ENCODE measurements at places on chromosomes 2 and 18.

DNA sequence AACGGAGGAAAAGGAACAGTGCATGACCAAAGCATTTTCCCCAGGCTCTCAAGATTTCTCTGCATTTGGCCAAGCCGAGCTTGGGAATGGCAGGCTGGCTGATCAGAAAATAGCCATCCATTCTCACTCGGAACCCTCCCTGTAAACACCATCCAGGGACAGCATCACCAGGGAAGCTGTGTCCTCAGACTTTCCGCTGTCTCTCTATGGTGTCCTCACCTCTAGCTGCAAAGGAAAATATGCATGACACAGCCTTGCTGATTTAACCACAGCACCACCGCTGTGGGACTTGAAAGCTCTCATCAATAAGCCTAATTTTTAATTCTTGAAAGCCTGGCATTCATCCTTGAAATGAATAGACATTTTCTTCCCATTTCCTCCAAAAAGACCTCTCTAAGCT lies 311.7 kb downstream of the EIPR1 start:
- DNase-seq, result no peak

GRCh38 chr2:207184768-207185167 lies 19.0 kb upstream of the KLF7 start:
- no peak for DNase-seq

- DNase-seq, result no peak
These were observed 237.7 kb downstream of the IRS1 start for GRCh38 chr2:226561962-226562361.

DNA sequence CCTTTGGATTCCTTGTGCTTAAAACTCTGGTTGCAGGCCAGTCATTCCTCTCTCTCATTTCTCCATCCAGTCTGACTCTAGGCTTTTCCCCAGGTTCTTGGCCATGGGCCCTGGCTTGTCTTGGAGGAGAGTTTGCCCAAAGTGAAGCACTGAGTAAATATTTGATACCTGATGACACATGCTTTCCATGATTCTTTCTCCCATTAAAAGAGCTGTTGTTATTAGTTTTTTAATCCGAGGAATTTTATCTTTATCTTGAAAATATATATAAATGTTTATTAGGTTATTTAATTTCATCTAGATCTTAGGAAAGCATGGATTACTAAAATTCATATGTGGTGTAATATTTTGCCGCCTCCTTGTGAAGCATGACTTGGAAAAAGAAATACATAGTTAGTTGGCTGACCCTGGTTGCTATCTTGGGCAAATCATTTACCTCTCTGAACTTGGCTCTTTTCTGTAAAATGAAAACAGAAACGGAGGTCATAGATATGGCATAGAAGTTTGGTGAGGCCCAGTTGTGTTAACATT lies 650.1 kb downstream of the SLC4A3 start:
- no peak for DNase-seq

DNA sequence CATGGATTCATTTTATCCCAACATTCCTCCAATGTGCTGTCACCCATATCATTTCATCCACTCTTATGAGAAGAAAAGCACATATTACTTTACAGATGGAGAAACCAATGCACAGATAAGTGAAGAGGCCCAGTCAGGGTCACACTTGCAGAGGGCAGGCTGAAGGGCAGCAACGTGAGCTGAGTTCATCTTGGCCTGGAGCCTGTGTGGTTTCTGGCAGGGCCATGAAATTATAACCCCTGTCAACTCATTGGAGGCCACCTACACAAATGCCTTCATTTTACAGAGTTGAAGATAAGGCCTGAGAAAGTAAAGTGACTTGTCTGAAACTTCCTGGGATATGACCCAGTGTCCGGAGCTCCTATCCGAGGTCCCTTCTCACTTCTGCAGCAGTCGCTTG lies 88.4 kb upstream of the NRP2 start:
- DNase-seq, result no peak

- no peak for DNase-seq
These were observed 60.8 kb downstream of the SLC66A2 start for GRCh38 chr18:79890674-79891073.

- no peak for DNase-seq
These were observed at the start of gene CCDC195 for GRCh38 chr2:224716201-224716600. CCDC195 (minus strand) TSS chr2:224716365; CDS start chr2:224716365, 0 bp downstream.

GRCh38 chr2:73963385-73964120 lies 21.2 kb upstream of the TET3 start:
- DNase-seq, result no peak

DNA sequence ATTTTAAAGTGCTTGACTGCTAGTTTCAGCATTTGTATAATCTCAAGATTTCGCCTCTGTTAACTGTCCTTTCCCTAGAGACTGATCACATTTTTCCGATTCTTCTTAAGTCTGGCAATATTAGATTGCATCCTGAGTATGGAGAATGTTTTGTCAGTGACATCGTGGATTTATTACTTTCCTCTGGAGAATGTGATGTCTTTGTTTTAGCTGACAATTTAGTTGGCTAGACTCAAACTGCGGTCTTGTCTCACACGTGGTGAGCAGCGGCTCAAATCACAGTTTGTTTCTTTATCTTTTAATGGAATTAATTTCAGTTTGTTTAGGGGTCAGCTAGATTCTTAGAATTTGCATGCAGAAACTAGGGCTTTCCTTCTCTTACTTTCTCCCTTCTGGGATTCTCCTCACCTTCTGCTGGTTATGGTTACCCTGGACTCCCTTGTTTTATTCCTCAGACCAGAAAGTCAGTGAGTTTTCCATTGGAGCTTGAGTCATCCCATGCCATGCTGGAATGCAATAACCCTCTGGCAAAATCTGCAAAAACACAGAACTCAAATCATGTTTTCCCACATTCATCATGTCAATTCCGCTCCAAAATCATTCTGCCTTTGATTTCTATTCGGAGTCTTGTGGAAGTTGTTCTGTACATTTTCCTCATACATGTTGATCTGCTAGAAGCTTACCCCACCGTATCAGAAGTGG lies 327.2 kb upstream of the TRIB2 start:
- DNase-seq, result no peak

- no peak for DNase-seq
These were observed 47.1 kb upstream of the FHL2 start for GRCh38 chr2:105445976-105446375.

Data from KBM-7 (cell line).